ENCODE measurements at places on chromosomes 13 and 19.

- DNase-seq = no peak
Measured at GRCh38 chr13:25319771-25320170, 18.3 kb downstream of the NUP58 start.

DNA sequence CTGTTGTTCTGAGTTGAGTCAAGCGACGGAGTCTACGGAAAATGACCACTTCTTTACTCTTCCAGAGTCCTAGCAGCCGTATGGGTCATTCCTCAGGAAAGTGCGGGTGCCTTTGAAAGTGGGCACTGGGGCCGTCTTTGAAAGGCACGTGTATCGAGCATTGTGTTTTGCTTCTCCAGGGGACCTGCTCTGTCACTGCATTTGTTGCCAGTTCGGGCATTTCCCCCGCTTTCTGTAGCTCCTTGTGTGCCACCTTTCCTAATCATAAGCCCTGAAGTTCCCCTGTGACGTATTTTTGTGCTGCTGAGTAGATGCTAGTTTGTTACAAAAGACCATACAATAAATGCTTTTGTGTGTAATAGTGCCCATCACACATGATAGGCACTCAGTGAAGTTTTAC is 24.4 kb downstream of the SPATA13 start:
- DNase-seq = no peak

- DNase-seq = no peak
Measured at GRCh38 chr13:106917024-106917571, 349.2 kb upstream of the ARGLU1 start.

- peak; percentile 76 for DNase-seq
Measured at GRCh38 chr13:32031025-32031814, at the start of gene FRY. Gene FRY (plus strand): TSS chr13:32031774. CDS start chr13:32031796, 22 bp downstream.

- no peak for DNase-seq
Measured at GRCh38 chr13:50609011-50609410, 234.5 kb downstream of the DLEU7 start.

DNA sequence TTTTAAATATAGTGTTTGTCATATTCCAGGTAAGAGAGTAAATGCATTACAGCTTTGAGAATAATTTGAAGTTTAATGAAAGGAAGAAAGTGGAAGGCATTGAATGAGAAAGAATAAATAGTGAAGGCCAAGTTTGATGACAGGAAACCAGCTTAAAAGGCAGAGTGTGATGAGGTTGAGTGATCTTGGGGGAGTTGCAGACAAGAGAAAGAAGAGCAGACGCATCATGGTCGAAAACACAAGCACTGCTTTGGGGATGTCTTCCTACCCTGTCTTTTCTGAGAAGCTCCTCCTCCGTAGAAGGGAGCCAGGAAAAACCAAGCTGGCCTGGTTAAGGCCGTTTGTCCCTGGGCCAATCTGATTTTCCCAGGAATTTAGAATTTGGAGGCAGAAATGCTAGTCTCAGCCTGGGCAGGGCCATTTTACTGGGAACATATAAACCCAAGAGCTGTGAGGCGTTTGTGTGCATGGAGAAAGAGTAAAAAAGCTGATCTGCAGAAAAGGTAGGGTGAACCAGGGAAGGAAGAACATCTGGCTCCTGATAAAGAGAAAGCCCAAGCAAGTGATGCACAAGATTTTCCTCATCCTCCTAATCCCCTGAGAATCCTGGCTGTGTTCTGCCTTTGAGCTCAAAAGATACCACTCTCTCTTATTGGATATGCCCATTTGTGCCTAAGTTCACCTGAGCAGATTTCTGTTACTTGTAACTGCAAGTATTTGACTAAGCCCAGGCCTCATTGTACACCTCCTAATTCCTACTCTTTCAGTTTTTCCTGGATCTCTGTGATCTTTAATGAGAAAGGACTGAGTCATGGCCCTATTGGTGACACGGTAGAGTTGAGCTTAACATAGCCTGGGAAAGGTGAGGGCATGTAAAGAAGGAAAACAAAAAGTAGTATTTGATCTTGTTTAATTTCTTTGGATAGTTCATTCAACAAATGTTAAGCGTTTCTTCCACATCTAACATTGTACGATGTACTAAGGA is 80.0 kb downstream of the WDFY2 start:
- DNase-seq = no peak

DNA sequence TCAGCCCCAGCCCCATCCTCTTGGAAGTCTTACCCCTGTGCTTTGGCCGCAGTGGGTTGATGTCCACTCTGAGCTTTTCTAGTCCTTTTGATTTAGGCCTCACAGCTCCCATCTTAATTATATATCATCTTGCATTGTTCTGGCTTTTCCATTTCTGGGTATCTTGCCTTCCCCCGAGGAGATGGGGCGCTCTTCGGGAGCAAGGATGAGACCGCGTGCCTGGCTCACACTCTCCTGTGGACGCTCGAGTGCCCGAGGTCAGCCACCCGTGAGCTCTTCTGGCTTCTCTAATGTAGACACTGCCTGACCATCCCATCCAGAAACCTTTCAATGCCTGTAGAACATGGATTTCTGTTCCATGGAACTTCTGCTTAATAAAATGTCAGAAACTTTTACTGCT is 53.5 kb upstream of the GPR183 start:
- no peak for DNase-seq

DNA sequence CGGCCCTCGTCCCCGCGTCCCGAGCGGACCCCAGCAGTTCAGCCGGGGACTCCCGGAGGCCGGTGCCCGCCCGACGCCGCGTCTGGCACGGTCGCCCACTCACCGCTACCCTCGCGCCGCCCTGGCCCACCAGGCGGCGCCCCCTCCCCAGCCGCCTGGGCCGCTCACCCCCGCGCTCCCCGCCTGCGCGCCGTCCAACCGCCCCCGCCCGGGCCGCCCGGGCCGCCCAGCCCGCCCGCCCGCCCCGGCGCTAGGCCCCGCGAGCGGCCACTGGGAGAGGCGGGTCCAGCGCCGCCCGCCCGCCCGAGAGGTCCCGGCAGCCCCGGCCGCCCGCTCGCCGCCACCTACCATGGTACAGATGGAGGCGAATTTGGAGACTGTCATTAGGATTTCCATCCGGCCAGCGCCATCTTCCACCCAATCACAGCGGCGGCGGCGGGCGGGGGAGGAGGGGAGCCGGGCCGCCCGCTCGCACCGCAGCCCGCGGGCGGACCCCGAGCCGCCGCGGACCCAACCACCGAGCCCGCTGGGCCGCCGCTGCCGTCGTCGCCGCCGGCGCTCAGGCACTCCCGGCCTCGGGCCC is at the start of gene USP12:
Gene USP12, minus strand, starts transcription at position 568 of the 583 bp plus-strand sequence. Its CDS starts 172 bp downstream, at position 396.
- DNase-seq = peak; percentile 80
